ENCODE measurements at places on chromosomes 5 and 9.

DNA sequence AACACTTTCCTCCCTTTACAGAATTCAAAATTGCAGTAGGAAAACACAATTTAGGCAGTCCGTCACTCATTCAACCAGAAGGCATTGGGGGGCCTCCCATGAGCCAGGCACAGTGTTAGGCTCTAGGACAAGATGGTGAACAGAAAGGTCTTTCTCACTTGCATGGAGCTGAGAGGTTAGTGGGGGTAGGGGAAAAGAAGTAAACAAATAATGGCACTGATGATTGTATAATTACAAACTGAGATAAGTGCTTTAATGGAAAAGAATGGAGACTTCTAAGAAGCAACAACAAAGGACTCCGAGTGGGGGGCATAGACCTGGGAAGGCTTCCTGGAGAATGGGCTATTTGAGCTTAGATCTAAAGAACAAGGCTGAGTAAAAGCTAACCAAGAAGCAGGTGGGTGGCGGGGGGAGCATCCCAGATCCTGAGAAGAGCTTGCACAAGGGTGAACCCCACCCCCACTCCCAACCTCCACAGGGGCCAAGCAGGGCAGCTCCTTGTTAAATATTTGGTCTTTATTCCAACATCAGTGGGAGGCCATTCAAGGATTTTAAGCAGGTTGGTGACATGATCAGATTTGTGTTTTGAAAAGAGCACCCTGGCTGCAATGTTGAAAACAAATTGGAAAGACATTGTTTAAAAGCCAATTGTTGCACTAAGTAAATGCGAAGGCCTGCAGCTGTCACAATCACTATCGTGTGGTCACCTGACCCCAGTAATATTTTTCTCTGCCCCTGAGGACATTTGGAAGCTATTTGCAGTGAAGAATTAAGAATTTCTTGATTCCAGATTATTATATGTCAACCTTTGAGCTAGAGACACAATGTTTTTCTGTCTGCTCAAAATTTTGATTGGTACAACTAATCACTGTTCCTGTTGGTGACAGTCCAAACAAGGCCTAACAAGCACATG lies 73.9 kb upstream of the EFNA5 start:
- no peak for DNase-seq

DNA sequence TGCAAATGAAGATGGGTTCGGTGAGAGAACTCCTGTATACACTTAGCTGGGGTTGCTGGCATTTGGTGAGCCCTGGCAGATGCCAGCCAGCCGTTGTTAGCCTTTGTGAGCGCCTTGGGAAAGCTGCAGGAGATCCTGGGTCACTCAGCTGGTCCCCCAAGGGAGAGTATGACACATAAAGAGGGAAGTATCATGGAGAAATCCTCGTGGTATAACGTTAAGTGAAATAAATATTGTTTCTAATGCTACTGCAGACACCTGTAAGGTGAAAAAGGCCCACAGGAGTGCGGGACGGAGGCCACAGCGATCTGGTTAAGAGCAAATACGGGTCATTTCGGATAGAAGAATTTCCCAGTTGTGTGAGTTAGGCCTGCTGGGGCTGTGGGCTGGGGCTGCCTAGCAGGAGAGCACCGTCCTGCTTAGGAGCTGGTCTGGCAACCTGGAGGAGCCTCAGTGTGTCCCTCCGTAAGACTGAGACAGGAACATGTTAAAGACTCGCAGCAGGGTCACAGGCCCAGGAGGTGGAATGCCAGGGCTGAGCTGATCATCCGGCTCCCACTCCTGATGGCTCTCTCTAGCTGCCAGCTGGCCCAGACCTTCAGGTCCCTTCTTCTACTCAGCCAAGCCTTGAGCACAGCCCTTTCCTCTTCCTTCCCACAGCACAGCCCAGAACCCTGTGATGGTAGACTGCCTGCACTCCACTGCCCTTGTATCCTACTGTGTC lies 4.9 kb downstream of the NKX2-5 start:
- no peak for DNase-seq

DNA sequence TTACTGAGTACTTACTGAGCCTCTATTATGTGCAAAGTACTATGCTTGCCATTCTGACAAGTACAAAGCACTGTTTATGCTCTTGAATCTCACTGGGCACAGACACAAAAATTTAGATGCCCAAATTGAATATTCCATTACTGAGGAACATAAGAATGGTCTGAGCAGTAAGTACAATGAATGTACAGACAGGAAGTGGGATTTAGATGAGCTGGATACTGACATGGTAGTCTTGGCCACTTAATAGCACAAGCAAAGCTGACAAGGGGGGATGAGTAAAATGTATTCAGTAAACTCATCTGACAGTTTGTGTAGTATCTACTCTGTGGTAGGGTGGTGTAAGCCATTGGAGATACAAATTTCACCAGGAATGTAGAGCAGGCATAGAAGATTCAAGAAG lies 132.4 kb downstream of the EFNA5 start:
- DNase-seq, result no peak

DNA sequence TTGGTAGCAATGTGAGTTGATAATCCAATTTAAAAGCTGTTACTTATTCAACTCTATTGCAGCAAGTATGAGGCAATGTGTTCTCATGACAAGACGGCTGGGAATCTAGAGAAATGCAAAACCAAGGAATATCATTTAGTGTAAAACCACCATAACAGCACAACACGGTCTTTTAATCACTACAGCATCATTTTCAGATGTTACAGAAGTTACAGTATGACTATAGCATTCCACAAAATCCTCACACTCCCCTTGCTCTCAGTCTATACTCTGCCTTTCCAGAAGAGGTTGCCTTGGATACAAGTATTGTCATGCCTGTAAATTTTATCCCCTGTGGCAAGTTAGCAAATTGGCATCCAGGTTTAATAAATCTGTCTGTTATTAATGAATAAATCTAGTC lies 28.6 kb upstream of the TAS2R1 start:
- DNase-seq, result no peak
